ENCODE measurements at places on chromosomes 5 and 9. TPM values are rescaled to one million over a fixed set of nuclear protein-coding genes. Genes with fewer than 3 reads are reported as not detected.

GRCh38 chr9:134496413-134497282, 145.0 kb upstream of the COL5A1 start:
- DNase-seq = no peak

- no peak for DNase-seq
These were observed 55.5 kb downstream of the MINAR2 start for GRCh38 chr5:129803403-129803802.

GRCh38 chr5:39547553-39548154, 122.9 kb upstream of the DAB2 start:
- DNase-seq = peak; percentile 72

- DNase-seq = peak; percentile 85
These were observed 103.9 kb downstream of the SPOCK1 start for GRCh38 chr5:137395011-137395755.

DNA sequence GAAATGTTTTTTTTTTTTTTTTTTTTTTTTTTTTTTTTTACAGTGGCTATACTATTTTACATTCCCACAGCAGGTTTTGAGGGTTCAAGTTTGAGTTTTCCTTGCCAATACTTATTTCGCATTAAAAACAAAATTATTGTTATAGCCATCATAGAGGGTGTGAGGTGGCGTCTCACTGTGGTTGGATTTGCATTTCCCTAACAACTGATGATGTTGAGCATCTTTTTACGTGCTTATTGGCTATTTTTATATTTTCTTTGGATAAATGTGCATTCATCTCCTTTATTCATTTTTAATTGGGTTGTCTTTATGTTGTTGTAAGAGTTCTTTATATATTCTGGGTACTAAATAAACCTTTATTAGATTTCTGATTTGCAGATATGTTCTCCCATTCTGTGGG, 18.9 kb upstream of the UBLCP1 start:
- no peak for DNase-seq

DNA sequence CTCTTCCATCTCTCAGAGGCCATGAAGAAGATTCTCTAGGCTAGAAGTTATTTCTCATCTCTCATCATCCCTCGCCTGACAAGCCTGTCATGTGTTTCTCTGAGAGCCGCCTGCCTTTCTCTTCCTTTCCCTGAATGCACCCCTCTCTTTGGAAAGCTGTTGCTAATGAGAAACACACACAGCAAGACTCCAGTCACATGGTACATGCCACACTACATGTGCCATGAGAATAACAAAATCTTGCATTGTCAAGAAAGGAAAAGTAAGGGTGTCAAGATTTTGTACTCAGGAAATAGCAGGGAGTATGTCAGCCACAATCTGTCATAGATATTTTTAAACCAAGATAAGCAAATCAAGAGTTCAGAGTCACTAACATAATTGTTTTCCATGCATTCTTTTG, 8.9 kb downstream of the AGXT2 start:
- DNase-seq = no peak

GRCh38 chr5:107457138-107457537, 213.6 kb downstream of the EFNA5 start:
- no peak for DNase-seq

DNA sequence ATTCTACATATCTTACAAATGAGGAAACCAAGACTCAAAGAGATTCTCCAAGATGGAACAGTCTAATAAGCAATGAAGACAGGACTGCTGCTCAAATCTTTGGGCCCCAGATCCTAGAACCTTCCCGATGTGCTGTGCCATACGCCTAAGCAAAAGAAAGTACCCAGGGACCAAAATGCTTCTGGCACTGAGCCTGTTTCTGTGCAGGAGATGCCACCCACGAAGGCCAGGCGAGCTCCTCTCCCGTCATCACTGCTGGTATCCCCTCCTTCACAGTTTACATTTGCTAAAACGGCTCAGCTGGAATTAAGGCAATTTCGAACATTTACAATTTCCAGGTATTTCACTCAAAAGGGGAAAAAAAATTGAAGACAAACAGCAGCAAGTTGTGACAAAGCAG, 277.5 kb downstream of the DENND1A start:
- DNase-seq = no peak

The IFNA21 gene
- total RNA-seq = not detected

DNA sequence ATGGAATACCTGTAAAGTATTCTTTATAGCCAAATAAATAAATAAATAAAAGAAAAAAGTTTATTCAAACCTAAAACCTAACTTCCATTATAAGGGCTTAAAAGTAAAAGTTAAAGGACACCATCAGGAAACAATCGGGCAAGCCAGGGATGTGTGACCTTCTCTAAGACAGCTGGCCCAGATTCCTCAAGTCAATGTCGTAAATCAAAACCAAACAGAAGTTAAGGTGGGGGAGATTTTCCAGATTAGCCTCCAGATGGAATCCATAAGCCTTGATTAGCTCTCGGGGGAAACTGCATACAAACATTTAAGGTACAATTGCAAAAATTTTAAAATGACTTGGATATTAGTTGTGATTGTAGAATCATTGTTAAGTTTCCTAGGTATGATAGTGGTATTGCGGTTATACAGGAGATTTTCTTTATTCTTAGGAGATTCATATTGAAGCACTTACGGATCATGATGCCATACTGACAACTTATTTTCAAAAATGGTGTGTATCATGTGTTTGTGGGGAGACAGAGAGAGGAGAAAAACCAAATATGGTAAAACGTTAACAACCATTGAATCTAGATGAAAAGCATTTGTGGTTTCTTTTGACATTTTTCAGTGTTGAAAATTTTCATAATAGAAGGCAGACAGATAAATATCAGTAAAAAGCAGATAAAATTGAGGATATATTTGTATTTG, 21.5 kb upstream of the MGAT1 start:
- DNase-seq = no peak

The SLC36A2 gene
- not detected for total RNA-seq

- DNase-seq = no peak
These were observed 264.2 kb downstream of the MAST4 start for GRCh38 chr5:66860199-66860975.

The GDF9 gene
- total RNA-seq = 0.32 TPM

GRCh38 chr5:175659546-175660253, 1.8 kb downstream of the HRH2 start:
- DNase-seq = no peak

- peak; percentile 91 for DNase-seq
These were observed 49.6 kb downstream of the ANKRD55 start for GRCh38 chr5:56183506-56183905.

GRCh38 chr5:176151281-176151680, 86.9 kb upstream of the SIMC1 start:
- DNase-seq = peak; percentile 3

The SLC46A2 gene
- not detected for total RNA-seq

- no peak for DNase-seq
These were observed 97.8 kb downstream of the SNX18 start for GRCh38 chr5:54615381-54615780.

The ANKS6 gene
- 22.2 TPM for total RNA-seq

The PCDHA12 gene
- not detected for total RNA-seq

DNA sequence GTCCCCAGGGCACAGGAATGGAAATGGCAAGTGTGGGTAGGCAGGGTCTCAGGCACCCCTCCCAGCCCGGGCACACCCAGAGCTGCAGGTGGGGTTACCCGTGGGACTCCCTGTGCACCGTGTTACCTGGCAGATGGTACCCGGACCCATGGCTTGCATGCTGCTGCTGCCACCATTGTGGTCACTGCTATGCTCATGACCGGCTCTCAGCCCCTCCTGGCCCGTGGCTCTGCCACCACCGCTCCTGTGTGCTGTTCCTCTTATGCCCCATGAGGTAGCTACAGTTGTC, 21.7 kb upstream of the HMCN2 start:
- no peak for DNase-seq

- no peak for DNase-seq
These were observed 501.6 kb downstream of the DTWD2 start for GRCh38 chr5:118486647-118487225.

GRCh38 chr9:21470126-21470525, 12.0 kb downstream of the IFNE start:
- no peak for DNase-seq

DNA sequence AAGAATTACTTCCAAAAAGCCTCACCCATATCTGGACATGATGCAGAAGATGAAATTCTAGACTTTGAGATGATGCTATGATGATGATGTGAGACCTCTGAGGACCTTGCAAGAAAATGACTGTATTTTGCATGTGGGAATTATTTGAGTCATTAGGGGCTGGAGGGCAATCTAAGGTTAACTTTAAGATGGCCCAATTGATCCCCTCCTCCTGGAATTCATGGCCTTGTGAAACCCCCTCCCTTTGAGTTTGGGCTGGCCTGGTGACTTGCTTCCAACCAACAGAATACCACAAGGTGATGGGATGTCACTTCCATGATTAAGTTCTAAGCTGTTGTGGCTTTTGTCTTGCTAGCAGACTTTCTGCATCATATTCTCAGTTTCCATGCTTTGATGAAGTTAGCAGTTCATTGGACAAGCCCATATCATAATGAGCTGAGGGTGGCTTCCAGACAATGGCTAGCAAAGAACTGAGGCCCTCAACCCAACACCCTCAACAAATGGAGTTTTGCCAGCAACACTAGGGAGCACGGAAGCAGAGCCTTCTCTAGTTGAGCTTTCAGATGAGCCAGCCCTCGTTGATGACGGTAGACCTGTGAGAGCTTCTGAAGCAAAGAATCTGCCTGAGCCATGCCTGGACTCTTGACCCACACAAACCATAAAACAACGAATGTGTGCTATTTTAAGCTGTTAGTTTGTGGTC, 7.4 kb upstream of the AMACR start:
- no peak for DNase-seq

GRCh38 chr5:171841984-171842776, 56.6 kb downstream of the SMIM23 start:
- DNase-seq = no peak

DNA sequence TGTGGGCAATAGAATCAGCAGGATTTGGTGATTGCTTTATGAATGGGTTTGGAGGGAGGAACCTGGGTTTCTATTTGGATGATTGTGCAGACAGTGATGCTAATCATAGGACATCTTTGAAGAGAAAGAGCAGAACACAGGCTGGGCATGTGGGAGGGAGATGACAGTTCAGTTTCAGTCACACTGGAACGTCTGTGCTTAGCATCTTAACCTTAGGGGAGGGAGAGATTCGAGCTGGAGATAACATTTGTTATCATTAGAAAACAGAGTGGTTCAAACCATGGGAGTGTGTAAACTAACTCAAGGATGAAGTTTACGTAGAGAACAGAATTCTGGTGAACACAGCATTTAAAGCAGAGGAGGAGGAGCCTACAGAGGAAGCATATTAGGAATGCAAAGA, 138.6 kb upstream of the PPP2R2B start:
- DNase-seq = no peak

GRCh38 chr5:158698023-158698639, 401.6 kb downstream of the EBF1 start:
- no peak for DNase-seq

GRCh38 chr9:117412006-117412715, 2.7 kb downstream of the ASTN2 start:
- DNase-seq = no peak

- no peak for DNase-seq
These were observed 361.9 kb downstream of the ARHGEF28 start for GRCh38 chr5:73987915-73988314.

GRCh38 chr9:132810314-132810713, 67.8 kb downstream of the AK8 start:
- no peak for DNase-seq

The TAF1L gene
- total RNA-seq = not detected

DNA sequence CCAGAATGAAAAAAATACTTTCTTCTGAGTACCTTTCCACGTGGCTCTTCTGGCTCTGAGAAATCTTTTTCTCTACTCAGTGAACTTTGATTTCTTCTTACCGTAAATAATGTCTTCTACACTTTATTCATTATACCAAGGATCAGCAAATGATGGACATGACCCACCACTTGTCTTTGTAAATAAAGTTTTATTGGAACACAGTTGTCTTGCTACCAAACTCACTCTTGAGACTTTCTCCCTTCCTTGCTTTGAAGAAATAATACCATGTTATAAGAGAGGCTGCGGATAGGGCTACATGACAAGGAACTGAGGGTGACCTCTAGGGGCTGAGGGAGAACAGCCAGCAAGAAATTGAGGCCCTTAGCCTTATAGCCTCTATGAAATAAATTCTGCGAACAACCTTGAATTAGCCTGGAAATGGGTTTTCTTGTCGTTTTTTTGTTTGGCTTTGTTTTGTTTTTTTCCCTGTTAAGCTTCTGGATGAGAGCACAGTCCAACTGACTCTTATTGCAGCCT, 212.5 kb downstream of the COMMD10 start:
- no peak for DNase-seq

- peak; percentile 87 for DNase-seq
These were observed 339.7 kb downstream of the TMEM232 start for GRCh38 chr5:110386782-110387181.

GRCh38 chr9:134653259-134654009, 11.8 kb downstream of the COL5A1 start:
- no peak for DNase-seq

The SCGB3A2 gene
- total RNA-seq = not detected

The KIF4B gene
- total RNA-seq = 0.06 TPM

GRCh38 chr9:110864011-110864410, 174.3 kb downstream of the LPAR1 start:
- DNase-seq = no peak

The NDST1 gene
- 83.6 TPM for total RNA-seq

- no peak for DNase-seq
These were observed 63.6 kb downstream of the ADAMTS2 start for GRCh38 chr5:179281694-179282093.

The PITX1 gene
- total RNA-seq = 2.2 TPM

The CDC14B gene
- total RNA-seq = 10.8 TPM

All from LHCN-M2 (cell line).